Testis (tissue), 5 donors: ENCODE measurements at places on chromosomes 13 and 19.

- H3K4me1 ChIP-seq: peaks cover 6% of the 10 kb centered on the region
- H3K36me3 ChIP-seq: no peaks in the 10 kb centered on the region
- DNase-seq: no peak
- H3K27ac ChIP-seq: no peak overlapping the region
These were observed 197.5 kb upstream of the SERP2 start for GRCh38 chr13:44176173-44176572.

GRCh38 chr13:36891752-36892151 lies 28.3 kb downstream of the SMAD9 start:
- DNase-seq: no peak
- no peaks in the 10 kb centered on the region for H3K36me3 ChIP-seq
- H3K27me3 ChIP-seq: no peaks in the 10 kb centered on the region
- H3K27ac ChIP-seq: no peak overlapping the region
- H3K4me1 ChIP-seq: no peaks in the 10 kb centered on the region
- H3K4me3 ChIP-seq: no peak overlapping the region

DNA sequence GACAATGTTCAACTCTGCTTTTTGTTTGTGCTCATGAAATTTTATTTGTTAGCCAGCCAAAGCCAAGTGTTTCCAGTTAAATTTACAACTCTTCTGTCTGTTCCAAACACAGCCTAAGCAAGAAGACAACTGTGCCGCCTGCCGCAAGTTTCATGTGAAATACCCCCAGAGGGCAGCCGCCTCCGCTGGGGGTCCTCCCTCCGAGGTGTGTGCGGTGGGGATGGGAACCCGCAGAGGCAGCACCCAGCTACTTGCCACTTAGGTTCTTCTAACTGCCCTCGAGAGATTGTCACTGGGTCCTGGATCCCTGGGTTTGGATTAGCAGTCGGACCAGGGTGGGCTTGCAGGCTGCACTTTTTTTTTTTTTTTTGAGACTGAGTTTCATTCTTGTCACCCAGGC lies 28.5 kb downstream of the ATP11A start:
- H3K36me3 ChIP-seq: no peaks in the 10 kb centered on the region
- no peak for DNase-seq

DNA sequence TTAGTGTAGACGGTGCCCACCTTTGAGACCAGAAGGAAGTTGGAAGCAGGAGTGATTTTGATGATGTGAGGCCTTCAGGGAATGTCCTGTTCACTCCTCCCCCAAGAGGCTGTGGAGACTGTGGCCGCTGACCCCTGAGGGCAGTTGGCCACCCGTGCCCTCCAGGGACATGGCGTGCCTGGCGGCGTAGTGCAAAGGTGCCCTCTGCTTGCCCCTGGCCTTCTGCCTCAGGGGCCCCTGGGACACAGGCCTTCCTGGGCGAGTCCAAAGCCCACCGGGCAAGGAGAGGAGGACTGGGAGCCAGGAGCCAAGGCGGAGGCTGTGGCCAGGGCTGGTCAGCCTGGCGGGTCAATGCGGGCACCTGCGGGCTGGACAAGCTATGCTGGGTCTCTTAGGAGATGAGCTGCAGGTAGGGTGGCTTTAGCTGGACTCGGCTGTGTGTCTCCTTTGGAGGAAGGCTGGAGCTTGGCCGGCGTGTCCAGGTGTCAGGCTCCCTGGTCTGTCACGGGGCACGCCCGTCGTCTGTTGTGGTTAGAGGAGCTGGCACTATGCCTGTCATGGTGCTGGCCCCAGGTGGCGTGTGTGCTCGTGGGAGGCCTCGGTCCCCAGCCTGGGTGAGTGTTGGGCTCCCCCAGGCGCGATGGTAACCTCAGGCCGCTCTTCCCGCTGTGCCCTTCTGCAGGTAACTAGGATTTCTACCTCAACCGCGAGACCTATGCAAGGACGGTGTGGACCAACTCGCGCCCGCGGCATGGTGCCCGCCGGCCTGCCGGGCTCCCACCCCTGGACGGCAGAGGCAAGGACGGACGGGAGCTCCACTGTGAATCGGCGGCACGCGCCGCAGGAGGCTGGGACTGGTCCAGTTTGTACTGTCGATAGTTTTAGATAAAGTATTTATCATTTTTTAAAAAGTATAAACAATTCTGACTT lies 6.8 kb downstream of the PLEKHJ1 start:
- DNase-seq: no peak
- H3K4me3 ChIP-seq: no peak overlapping the region
- no peak overlapping the region for H3K27ac ChIP-seq
- no peaks in the 10 kb centered on the region for H3K36me3 ChIP-seq
- no peaks in the 10 kb centered on the region for H3K27me3 ChIP-seq
- peaks cover 11% of the 10 kb centered on the region for H3K4me1 ChIP-seq

DNA sequence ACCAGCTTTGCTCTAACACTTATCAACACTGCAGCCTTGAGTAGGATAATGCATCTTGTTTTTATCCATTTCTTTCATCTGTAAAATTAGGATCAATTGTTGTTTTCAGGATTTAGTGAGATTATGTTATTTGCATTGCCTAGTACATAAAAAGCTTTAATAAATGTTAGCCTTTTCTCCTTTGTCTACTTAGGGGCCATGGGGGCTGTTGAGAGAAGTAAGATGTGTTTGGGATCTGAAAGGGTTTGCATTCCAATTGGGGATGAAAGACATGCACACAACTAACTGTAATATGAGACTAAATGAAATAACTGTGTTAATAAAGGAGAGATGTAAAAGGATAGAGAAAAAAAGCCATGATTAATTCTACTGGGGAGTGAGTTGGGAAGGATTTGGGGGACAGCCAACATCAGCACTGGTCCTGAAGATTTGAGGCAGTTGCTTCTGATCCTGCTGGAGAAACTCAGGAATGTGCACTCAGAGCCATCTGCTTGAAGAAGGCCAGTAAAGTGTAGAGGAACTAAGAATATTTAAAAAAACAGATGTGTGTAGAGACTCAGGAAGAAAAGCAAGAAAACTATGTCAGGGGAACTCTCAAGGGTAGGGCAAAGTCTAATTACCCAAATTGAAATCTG lies 236.3 kb downstream of the OLFM4 start:
- H3K4me3 ChIP-seq: no peak overlapping the region
- no peaks in the 10 kb centered on the region for H3K4me1 ChIP-seq
- no peak for DNase-seq
- no peaks in the 10 kb centered on the region for H3K27me3 ChIP-seq
- H3K27ac ChIP-seq: no peak overlapping the region

DNA sequence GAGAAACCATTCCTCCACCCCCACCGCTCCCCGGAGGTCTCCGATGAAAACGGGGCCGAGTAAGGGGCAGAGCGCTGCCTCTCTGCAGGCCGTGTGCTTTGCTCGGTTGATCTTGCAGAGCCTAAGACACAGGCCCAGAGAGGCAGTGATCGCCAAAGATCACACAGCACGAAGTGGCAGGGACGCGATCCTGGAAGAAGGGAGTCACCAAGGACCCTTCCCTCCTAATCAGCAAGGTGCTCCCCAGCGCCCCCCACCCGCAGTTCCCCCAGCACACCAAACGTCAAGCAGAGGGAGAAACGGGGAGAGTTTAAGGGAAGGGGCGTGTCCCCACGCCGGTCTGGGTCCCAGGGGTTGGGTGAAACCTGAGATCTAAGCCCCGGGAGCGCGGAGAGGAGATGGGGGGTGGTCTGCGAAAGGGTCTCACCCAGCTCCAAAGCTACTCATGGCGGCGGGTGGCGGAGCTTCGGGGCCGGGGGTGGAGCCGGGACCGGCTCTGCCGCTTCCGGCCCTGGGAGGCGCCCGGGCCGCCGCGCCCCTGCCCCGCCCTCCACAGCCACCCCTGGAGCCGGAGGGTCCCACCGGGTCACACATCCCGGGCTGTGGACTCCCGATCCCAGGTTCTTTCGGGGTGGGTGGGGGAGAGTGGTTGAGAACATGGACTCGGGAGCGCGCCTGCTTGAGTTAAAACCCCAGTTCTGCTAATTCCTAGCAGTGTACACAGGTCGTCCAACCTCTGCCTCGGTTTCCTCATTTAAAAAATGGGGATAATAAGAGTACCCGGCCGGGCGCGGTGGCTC lies at the start of gene EML2:
Gene EML2, minus strand, starts transcription at position 468 of the 800 bp plus-strand sequence. Its CDS starts 21 bp downstream, at position 447.
- peak within 1 kb of the TSS; percentile 70 for H3K4me3 ChIP-seq
- H3K4me1 ChIP-seq: peaks cover 30% of the 10 kb centered on the region
- DNase-seq: peak; percentile 43
- H3K27ac ChIP-seq: no peak within 1 kb of the TSS

GRCh38 chr13:79222427-79223205 lies 183.4 kb downstream of the RBM26 start:
- H3K27ac ChIP-seq: no peak overlapping the region
- no peak for DNase-seq
- H3K4me3 ChIP-seq: no peak overlapping the region
- no peaks in the 10 kb centered on the region for H3K36me3 ChIP-seq
